Chondrocyte (in vitro differentiated cells): ENCODE measurements at places on chromosomes 1 and 21. TPM values are rescaled to one million over a fixed set of nuclear protein-coding genes. Genes with fewer than 3 reads are reported as not detected.
A peak's percentile ranks its signal among the peaks of the same experiment; 100 is the strongest.

DNA sequence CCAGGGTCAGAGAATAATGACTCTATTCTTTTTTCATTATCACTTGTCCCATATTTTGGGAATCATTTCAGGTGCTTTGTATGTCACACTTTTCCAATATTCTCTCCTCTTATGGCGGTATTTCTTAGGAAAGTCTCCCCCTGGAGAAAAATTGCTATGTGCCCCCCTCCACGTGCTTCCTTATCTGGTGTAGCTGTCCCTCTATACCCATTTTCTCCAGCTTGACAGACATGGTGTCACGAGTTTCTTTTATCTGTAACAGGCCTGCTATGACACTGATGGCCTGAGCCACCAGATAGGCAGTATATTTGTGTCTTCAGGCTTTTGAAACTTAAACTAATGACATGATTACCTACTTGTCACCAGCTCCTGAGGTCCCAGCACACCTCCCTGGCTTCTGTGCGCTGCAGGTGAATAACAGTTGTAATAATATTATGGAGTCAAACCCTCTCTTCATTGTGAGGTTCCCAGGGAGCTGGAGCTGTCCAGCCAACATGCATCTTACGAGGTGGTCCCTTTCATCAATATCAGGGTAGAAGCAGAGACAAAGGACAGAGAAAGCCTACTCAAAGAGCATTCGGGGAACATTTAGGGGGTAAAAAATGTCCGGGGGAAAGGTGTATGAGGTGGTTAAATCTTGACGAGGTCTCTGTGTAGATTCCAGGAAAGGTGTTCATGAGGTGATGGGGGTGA lies 71.2 kb upstream of the DUSP10 start:
- H3K27me3 ChIP-seq: no peaks in the 10 kb centered on the region
- peaks cover 15% of the 10 kb centered on the region for H3K4me1 ChIP-seq
- H3K27ac ChIP-seq: no peak overlapping the region
- DNase-seq: no peak
- H3K36me3 ChIP-seq: no peaks in the 10 kb centered on the region
- H3K4me3 ChIP-seq: no peak overlapping the region

DNA sequence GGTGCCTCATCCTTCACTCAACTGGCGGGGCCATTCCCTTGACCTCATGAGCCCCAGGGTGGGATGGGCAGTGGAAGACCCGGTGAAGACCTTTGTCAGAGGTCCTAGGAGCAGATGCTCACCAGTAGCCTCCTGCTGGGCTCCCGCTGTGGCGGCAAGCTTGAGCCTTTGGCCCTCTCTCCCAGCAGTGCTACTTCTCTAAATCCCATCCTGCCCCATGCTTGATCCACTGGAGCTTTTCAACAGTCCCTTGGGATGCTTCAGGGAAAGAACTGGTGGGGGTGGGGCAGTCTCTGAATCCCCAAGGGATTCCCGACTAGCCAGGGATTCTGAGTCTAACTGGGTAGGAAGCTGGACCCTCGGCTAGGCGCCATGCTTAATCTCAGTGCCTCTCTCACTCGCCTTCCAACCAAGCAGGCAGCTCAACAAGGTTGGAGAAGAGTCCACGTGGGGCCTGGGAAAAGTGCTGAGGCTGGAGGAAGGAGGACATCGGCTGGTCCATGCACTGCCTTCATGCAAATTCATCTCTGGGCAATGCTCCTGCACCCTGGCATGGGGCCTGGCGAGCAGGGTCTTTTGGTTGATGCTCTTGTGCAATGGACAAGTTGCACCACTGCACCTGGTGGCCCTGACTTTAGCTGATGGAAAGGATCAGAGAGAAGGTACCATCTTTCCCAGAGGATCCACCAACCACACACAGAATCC lies 190.3 kb downstream of the GRIK3 start:
- no peak overlapping the region for H3K4me3 ChIP-seq
- no peaks in the 10 kb centered on the region for H3K36me3 ChIP-seq
- no peaks in the 10 kb centered on the region for H3K4me1 ChIP-seq
- DNase-seq: peak; percentile 56
- H3K27ac ChIP-seq: no peak overlapping the region

DNA sequence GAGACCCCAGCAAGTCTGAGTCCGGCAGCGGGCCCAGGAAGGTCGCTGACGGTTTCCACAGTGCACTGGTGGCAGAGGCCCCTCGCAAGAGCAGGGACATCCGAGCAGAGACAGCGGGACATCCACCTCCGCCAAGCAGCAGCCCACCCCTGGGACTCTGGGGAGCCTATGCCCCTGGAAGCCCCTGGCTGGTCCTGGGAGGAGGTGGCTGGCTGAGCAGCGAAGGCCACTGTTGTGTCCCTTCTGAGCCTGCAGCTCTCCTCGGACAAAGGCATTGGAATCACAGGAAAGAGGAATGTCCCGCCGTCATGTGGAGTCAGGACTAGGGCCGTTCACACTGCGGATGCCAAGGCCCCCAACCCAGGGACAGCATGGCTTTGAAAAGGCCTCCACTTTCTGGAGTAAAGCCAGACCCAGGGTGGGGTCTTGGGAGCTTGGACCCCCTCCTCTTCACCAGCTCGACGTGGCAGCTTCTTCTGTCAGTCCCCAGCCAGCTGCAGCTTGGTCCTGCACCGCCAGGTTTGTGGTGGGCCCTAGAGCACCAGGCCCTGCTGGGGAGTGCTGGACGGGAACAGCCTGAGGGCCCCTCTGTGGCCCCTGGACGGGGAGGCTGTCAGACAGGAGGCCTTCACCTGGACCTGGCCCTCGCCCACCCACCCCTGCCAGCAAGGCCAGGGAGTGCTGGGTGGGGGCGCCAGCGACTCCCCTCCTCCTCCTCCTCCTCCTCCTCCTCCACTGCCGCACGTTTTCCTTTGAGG lies 1.4 kb downstream of the MEGF6 start:
- peaks cover 2% of the 10 kb centered on the region for H3K27me3 ChIP-seq
- H3K27ac ChIP-seq: no peak overlapping the region
- peak overlapping the region; percentile 67 for H3K4me3 ChIP-seq
- DNase-seq: no peak
- peaks cover 26% of the 10 kb centered on the region for H3K4me1 ChIP-seq
- H3K36me3 ChIP-seq: no peaks in the 10 kb centered on the region

DNA sequence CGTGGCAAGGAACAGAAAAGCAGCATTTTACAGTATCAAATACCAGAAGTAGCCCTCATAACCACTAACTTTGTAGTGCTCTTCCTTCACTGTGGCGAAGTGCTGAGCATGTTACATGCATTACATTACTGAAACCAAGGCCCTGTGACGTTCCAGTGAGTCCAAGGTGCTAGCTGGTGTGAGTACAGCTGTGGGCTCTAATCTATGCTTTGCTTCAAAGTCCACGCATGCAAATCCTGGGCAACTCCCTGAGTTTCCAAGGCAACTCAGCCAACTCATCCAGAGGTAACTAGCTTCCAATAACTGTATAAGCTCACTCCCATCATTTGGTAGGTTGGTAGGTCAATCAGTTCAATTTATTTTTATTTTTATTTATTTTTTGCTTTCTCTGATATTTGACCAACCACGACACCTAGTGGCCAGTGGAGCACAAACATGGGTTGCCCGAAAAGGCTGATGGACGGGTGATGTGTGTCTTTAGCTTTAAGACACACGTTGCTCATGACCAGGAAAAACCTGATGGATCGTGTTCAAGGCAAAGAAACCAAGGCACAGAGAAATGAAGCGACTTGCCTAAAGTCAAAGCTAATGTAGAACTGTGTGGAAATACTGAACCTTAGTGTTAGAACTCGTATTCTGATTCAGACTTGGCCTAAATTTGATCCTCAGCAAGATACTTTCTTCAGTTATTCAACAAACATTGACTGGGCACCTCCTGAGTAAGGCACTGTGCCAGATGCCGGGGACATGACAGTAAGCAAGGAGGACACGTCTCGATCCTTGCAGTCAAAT lies 73.0 kb downstream of the GNG12 start:
- H3K36me3 ChIP-seq: no peaks in the 10 kb centered on the region
- DNase-seq: no peak
- H3K27ac ChIP-seq: peak overlapping the region; percentile 86

KPRP gene
- total RNA-seq: not detected in 3 replicates

C2CD2 gene
- 8.9 to 18.2 TPM (median 18.1 TPM) in 3 replicates for total RNA-seq
